ENCODE measurements at places on chromosomes 11 and 22.

DNA sequence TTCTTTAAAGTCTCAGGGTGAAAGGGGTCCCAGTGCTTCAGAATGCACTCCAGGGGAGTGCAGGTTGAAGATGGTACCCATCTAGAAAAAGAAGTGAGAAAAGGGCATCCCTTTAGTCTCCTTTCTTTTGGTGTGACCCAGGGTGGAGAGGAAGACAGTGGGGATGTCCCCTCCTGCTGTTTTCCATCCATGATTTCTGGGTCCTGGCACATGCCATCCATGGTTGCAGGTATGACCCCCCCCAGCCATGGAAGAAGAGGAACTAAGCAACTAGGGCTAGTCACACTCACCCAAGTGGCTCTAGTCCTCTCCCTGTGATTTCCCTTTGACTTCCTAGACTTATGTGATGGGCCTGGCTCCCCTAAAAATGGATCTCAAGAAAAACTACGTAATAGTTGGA is 15.9 kb upstream of the EI24 start:
- DNase-seq, result no peak

GRCh38 chr22:39205344-39206021 is 39.3 kb downstream of the PDGFB start:
- DNase-seq, result no peak

- DNase-seq, result no peak
These were observed 207.7 kb upstream of the TBCEL start for GRCh38 chr11:120816176-120816575.

DNA sequence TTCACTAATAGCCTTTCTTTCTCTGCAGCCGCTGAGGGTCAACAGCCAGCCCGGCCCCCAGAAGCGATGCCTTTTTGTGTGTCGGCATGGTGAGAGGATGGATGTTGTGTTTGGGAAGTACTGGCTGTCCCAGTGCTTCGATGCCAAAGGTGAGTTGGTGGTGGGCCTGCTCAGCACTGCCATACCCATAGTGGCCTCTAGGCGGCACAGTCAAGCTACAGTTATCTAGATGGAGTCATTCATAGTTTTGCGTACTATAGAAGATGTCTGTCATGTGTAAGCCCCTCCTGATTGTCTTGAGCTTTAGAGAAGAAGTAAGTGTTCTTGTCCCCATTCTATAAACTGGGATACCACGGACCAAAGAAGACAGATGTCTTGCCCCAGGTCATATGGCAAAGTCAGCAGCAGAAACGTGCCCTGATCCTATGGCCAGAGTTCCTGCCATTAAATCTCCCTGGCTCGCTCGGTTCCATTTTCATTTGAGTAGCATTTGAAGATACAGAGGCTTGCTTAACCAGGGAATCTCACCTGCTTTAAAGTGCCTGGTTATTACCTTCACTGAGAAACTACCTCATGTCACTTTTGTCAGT is 42.1 kb upstream of the CRTAM start:
- peak; percentile 74 for DNase-seq

- DNase-seq, result no peak
These were observed 20.7 kb downstream of the PIK3C2A start for GRCh38 chr11:17186932-17187692.

GRCh38 chr11:64107303-64107702 is 58.6 kb downstream of the MACROD1 start:
- DNase-seq, result no peak
